Left ventricle myocardium superior (tissue), 1 donor: ENCODE measurements at places on chromosomes 2 and 18. TPM values are rescaled to one million over a fixed set of nuclear protein-coding genes. Genes with fewer than 3 reads are reported as not detected.

- DNase-seq, result no peak
Measured at GRCh38 chr2:27729198-27729597, 42.3 kb upstream of the MRPL33 start.

- no peak for DNase-seq
Measured at GRCh38 chr2:108593547-108594098, 59.4 kb downstream of the LIMS1 start.

DNA sequence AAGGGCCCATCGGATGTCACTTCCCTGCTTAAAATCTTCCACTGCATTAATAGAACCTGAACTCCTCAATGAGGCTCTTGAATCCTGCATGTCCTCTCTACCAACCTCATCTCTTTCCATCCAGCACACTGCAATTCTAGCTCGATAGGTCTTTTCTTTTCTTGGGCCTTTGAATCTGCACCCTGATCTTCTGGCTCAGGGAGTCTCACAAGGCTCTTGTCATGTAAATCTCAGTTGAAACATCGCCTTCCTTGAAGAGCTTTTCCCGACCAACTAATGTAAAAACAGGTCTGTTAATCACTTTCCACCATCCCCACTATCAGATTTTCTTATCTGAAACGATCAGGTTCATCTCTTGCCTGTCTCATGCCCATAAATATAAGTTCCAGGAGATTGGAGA lies 120.5 kb downstream of the MYO5B start:
- DNase-seq, result no peak

DNA sequence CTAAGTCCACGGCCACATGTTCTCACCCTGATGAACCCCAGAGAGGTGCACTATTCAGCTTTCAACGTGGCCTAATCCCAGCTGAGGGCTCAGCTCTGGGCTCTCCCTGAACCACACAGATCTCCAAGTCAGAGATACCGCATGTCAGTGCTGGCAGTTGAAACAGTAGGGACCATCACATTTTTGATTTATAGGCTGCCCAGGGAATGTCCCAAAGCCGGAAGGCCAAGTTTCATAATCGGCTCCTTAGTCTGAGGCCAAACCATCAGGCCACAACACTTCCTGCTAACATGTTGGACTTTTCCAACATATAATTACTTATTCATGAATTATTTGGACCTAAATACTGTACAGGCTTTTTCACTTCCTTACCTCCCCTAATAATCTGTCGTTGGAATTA lies 91.9 kb upstream of the KLHL29 start:
- DNase-seq, result peak; percentile 29

Gene BUB1
- 0.82 TPM for total RNA-seq

- no peak for DNase-seq
Measured at GRCh38 chr2:192398236-192398635, 203.5 kb upstream of the TMEFF2 start.

Gene SPEG
- 111 TPM for total RNA-seq

Gene ALK
- total RNA-seq, result not detected

Gene PRKAG3
- total RNA-seq, result 0.12 TPM

Gene GDF7
- total RNA-seq, result 0.32 TPM

- no peak for DNase-seq
Measured at GRCh38 chr2:241390301-241391206, 34.5 kb downstream of the FARP2 start.
